ENCODE measurements at places on chromosomes 12 and 14.

DNA sequence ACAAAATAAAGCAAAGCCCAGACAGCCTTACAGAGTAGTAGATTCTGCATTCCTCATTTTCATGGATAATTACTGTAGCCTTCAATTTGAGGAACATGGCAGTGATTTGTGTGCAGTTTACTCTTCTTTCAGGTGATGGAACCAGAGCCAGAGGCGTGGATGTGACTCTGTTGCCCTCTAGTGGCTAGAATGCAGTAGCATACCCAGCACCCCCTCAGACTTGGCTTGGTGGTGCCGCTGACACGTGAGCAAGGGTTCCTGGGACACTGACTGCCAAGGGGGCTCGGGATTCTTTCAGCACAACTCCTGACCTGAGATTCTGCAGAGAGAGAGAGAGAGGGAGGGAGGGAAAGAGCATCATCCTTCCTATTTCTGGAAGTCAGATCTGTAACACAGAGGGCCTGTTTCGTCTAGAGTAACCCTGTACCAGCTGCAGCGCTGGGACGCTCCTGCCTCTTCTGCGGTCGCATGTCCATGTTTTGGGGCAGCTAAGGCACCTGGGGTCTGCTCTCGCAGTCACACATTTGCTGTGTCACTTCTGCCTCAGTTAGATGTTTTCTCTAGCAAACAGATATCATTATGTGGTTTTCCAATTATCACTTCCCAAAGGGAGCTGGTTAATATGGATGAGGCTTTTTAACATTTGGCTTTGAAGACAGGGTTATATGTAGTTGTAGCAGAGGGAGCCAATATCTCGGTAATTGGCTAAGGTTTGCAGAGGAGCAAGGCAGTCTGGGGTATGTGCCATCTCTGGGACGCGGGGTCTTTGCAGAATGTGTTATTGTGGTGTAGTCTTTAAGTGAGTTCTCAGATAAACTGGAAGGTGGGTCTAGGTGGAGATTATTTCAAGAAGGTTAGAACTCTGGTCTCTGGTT, 428.1 kb downstream of the NRXN3 start:
- peak; percentile 24 for DNase-seq

GRCh38 chr14:91021991-91022621, 38.3 kb downstream of the RPS6KA5 start:
- no peak for DNase-seq

GRCh38 chr14:68506021-68506644, 286.7 kb downstream of the ZFP36L1 start:
- DNase-seq: peak; percentile 56

DNA sequence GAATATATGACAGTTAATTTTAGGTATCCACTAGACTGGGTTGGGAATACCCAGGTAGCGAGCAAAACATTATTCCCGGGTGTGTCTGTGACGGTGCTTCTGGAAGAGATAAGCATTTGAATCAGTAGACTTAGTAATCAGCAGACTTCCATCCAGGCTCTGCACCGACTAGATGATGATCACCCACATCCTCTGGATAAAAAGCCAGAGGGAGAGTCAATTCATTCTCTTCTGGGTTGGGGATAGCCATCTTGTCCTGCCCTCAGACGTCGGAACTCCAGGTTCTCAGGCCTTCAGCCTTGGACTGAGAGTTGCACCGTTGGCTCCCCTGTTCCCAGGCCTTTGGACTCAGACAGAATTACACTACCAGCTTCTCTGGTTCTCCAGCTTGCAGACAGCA, 168.0 kb downstream of the PHLDA1 start:
- peak; percentile 22 for DNase-seq

- DNase-seq: peak; percentile 42
Measured at GRCh38 chr14:80850197-80850814, 91.2 kb downstream of the CEP128 start.

GRCh38 chr14:80664576-80664975, 277.0 kb downstream of the CEP128 start:
- peak; percentile 71 for DNase-seq

DNA sequence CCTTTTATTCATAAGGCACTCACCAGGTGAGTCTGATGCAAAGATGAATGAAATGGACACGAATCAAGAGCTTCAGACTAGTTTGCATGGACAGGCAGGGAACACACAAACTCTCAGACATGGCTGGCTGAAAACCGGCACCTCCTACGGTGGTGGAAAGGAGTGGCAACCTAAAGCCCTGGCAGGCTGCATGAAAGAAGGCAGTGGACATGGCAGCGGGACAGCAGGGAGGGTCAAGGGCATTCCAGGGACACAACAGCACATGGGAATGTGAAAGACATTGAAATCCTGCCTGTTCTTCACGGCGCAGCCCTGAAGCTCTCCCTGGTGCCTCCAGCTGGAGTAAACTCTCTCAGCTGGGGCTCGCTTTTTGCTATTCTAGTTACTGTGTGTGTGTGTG, 16.6 kb upstream of the LRTM2 start:
- no peak for DNase-seq

DNA sequence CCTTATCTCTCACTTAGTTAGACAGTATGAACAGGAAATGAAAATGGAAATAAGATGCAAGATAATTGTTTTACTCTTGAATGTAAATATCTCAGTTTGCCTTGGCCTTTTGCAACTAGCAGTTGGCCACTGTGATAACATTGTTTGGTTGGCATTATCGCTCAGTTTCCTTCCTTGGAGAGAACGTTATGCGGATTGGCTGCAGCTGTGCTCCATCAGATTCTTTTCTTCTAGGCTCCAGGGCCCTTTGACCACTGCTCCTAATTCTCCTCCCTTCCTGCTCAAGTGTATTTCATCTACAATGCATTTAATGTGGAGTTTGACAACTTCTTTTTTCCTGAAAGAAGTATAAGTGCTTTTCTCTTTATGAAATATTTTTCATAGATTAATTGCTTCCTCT, 284.2 kb downstream of the ADAMTS20 start:
- DNase-seq: no peak

DNA sequence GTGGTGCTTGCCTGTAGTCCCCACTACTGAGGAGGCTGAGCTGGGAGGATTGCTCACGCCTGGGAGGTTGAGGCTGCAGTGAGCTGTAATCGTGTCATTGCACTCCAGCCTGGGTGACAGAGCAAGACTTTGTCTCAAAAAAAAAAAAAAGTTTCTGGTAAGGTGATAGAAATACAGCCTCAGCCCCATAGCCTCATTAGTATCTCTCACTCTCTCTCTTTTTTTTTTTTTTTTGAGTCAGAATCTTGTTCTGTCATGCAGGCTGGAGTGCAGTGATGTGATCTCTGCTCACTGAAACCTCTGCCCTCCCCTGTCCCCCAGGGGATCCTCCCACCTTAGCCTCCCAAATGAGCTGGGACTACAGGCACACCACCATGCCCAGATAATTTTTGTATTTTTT, 19.2 kb downstream of the MTHFD1 start:
- DNase-seq: no peak

DNA sequence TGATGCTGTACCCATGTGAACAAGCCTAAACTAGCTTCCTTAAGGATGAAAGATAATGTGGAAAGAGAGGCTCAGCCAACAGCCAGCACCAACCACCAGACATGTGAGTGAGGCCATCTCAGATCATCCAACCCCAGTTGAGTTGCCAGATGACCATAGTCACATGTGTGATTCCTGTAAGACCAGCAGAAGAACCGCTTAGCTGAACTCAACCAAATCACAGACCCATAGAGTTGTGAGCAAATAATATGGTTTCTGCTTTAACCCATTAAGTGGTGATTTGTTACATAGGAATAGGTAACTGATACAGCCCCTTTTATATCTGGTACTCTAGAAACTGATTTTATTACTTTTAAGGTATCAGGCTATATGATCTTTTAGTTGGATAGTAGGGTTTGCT, 17.6 kb upstream of the ELK3 start:
- DNase-seq: no peak

DNA sequence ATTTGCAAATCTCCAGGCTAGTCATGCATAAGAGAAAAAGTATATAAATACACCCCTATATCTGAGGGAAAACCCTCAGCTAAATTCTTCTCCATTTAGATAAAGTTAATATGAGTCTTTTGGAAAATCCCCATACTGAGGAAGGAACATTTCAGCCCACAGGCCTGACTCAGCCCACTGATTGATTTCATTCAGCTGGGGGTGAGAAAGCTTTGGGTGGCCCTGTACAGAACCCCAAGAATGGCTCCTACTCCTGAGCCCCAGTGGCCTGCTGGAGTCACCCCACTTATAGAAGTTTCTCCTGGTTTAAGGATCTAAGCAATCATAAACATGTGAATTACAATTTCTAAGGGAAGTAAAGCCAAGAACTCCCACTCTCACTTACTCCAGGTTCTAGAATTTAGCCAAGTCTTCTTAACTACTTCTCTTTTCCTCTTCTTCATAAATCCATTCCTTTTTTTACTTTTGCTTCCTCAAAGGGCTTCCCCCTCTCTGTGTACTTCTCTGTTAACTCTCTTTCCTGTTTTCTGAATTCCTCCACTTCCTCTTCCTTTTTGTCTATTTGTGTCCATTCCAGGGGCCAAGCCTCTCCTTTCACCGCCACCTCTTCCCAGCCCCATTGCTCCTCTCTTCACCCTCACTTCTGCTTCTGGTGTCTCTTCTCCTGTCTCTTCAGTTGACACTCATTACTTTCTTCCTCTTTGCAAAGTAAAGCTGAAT, 21.0 kb downstream of the RTN1 start:
- DNase-seq: no peak

GRCh38 chr12:19529951-19530636, 90.8 kb downstream of the AEBP2 start:
- peak; percentile 74 for DNase-seq

DNA sequence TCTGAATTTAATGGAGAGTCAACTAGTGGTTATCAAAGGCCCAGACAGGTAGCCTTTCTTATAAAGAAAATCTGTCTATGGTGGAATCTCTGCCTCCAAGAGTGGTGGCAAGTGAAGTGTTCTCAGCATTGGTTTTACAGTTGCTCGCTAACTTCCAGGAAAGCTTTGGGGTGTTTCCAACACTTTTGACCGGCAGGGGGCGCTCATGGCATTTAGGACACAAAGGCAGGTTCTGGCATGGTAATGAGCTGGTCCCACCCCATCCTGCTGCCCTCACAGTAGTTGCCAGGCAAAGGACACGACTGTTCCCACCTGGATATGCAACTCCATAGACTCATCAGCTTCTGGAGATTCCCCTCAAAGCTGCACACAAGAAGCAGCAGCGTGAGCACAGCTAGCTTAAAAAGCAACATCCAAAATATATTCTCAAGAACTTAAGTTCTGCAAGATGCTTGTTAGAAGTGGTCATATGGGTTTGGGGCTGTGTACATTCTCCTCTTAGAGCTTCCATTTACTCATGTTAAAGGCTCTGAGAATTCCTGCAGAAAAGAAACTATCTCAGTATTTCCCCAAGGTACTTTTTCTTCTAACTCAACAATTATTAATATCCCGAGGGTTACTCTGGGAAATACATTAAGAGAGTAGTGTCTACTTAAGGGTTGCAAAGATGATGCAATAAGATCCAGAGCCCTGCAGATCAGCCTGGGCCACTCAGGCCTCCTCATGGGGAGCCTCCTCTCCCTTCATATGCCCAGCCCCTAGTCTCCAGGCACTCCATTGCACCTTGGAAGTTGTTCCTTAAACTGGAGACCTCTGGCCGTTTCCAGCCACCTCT, 14.8 kb downstream of the PROX2 start:
- peak; percentile 71 for DNase-seq

DNA sequence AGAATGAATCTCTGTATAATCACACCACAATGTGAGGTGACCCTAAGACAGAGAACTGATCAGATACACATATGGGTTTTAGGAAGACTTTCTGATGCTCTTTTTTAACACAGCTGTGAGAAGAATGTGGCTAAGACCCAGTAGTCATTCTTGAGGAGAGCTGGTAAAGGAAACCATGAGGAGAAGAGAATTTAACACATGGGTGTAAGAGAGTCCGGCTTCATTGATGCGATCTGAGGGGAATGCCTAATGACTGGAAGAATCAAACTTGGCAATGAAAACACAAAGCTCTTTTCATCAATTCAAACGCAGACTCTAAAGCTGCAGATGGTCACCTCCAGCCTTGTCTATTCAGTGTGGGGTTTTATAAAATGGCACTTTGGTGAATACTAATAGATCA, 79.3 kb downstream of the FOXA1 start:
- no peak for DNase-seq

DNA sequence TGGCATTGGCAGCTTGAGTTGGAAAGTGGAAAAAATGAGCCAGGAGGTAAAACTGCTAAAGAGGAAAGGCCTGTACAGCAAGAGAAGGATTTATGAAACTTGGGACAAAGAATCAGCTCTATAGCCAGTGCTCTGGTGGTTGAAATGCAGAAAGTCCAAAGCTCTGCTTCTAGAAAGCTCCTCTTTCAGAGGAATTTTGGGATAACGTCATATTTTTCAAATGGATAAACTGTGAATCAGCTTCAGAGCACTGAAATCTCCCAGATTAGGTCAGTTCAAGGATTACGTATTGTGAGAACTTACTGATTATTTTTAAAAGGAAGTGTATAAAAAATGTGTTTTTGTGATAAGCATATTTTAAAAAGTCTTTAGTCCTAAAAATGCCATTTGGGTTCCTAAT, 203.1 kb upstream of the CNOT2 start:
- peak; percentile 75 for DNase-seq

DNA sequence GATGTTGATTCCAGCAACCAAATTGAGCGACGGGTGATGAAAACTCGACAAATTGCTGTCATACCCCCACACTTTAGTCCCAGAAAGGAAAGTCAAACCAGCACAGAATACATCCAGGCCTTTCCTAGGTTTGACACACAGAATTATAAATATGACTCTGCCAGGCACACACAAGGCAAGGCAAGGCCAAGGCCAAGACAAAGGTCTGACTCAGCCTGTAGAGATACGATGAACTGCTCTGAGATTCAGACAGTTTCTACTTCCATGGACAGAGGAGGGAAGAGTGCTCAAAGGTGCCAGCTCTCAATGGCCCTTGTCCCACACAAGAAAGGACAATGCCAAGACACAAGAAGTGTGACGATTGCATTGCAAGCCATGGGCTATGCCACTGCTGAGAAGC, 880.2 kb upstream of the TMEM132C start:
- DNase-seq: no peak

GRCh38 chr14:33568935-33569579, 381.8 kb downstream of the EGLN3 start:
- peak; percentile 36 for DNase-seq

GRCh38 chr12:18483698-18484325, 222.5 kb downstream of the PIK3C2G start:
- no peak for DNase-seq

GRCh38 chr14:38187528-38187927, 20.2 kb upstream of the SSTR1 start:
- no peak for DNase-seq

GRCh38 chr12:79677672-79678071, 13.1 kb downstream of the PAWR start:
- no peak for DNase-seq

Data from amniotic epithelial cell (primary cell).